Stimulated activated CD4-positive, alpha-beta T cell treated with anti-CD3 and anti-CD28 coated beads, Interleukin-4, amount 100 ng/mL, for 48 hours (primary cell): ENCODE measurements at places on chromosomes 5 and 9.

GRCh38 chr9:73863924-73864323, 633.2 kb upstream of the RORB start:
- DNase-seq: no peak

- no peak for DNase-seq
These were observed 81.3 kb downstream of the STRBP start for GRCh38 chr9:123187131-123187530.

GRCh38 chr9:99130069-99130468, 25.2 kb downstream of the TGFBR1 start:
- DNase-seq: no peak

- no peak for DNase-seq
These were observed 268.9 kb downstream of the ZNF608 start for GRCh38 chr5:124477577-124477976.

DNA sequence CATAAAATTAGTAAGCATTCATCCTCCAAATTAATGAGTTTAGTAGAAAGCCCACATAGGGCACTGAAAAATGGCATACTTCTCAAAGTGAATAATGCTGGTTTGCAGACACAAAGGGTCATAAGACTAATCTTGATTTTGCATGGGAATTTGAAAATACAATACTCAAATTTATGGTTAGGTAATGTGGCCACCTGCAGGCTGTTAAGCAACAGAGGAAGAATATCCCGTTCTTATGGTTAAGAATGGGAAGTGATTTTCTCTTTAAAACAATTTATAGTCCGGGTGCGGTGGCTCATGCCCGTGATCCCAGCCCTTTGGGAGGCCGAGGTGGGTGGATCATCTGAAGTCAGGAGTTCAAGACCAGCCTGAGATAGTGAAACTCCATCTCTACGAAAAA, 9.4 kb upstream of the PLCXD3 start:
- no peak for DNase-seq
